IMR-90 (cell line): ENCODE measurements at places on chromosomes 7 and 10. TPM values are rescaled to one million over a fixed set of nuclear protein-coding genes. Genes with fewer than 3 reads are reported as not detected.

Gene HMX3
- not detected in 2 replicates for total RNA-seq

Gene CDC14C
- under 0.01 TPM in 2 replicates for total RNA-seq

DNA sequence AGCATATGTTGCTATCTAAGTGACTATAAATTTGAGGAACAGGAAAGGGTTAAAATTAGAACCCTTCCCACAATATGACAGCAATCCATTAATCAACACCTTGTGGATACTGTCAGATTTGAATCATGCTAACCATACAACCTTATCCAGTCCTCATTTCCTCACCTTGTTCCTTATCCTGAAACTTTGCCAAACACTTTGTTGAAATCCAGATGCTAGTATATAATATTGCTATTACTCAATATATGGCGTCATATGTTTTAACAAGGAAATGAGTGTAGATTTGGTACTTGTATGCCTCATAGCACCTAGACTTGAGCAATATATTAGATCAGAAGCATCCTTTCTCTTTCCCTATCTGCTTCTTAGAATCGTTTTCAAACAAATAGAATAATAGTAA, 66.3 kb upstream of the SLC25A13 start:
- peak; percentile 77 for DNase-seq

- DNase-seq = no peak
Observed at GRCh38 chr7:134474828-134475227, 15.9 kb upstream of the AKR1B1 start.

Gene BLNK
- not detected in 2 replicates for total RNA-seq

Gene SCIN
- under 0.01 TPM in 1 of 2 replicates, not detected in the other for total RNA-seq

- no peak for DNase-seq
Observed at GRCh38 chr10:107971973-107972372, 807.5 kb upstream of the SORCS1 start.

Gene ITPRID1
- not detected in 2 replicates for total RNA-seq

Gene DTX2
- total RNA-seq = 1.8 and 3.1 TPM in 2 replicates

DNA sequence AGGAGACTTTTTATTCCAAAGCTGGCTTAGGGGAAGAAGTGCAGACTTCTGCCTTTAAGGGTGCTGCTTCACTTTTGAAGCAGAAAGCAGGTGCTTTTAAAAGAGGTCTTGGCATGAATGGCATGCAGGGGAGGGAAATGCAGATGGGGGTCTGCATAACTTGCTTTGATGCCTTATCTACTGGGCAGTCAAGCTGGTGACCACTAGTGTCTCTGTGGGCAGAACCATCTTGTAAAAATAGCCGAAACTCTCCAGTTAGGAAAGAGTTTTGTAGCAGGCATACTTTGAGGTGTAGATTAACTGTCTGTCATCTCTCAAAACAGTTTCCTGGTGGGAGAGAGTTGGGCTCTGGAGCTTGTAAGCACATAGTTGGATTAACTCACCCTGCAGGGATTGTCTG, 9.9 kb upstream of the CTNNA3 start:
- DNase-seq = no peak

Gene HHEX
- 2.3 and 4.4 TPM in 2 replicates for total RNA-seq

DNA sequence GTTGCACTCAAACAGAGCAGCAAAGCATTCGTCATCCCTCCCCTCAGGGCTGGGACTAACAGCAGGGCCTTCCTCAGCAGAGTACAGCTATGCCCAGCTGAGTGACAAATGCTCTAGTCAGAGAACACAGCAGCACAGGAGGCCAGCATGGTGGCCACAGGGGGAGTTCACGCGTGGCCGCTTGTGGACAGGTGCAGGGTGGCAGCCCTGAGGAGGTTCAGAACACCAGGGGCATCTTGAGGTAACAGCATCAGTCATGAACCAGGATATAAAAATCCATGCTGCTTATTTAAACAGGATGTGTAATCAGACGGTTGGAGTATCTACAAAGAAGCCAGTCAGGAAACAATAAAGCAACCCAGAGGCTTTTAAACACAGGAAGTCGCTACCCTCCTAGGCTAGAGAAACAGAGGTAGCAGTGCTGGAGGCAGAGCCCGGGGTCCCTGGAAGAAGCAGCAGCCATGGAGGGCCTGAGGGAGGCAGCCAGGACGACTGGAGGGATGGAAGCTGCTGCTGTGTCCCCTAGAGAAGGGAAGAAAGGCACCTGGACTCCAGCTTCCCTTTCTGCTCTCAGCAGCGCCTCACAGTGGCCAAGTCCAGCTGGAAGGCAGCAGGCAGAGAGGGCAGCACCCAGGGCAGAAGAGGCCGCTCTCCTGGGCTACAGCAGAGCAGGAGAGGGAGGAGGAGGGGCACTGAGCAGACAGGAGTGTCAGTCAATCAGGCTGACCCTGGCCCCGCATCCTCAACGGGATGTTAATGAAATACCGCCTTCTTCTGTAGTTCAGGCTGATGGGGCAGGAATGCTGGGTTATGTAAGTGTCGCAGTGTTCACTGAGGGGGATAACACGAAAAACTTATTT, 70.8 kb upstream of the UCN3 start:
- DNase-seq = peak; percentile 33

Gene LAMB4
- under 0.01 and 0.18 TPM in 2 replicates for total RNA-seq

- peak; percentile 15 for DNase-seq
Observed at GRCh38 chr7:24965831-24966708, 13.9 kb downstream of the OSBPL3 start.

GRCh38 chr7:69609541-69610373, 11.5 kb downstream of the AUTS2 start:
- no peak for DNase-seq

Gene TAC1
- total RNA-seq = not detected in 2 replicates

DNA sequence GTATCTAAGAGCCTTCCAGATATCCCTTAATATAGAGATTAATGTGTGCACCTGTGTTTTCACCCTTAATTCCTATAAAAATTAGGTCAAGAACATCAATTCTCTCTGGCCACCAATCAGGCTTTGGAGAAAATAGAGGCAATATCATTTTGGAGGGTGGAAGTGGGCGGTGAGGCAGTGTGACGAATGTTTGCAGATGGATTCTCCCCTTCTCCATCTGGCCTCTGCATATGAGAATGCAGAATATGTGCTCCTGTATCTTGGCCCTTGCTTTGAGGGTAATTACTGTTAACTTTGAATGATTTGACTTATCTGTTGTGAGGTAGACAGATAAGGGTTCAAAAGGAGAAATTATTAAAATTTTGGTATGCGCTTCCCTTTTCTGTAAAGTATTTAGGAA, 304.0 kb upstream of the NPSR1 start:
- no peak for DNase-seq

GRCh38 chr7:67564959-67565358, 568.3 kb downstream of the TYW1 start:
- DNase-seq = no peak

GRCh38 chr7:108010377-108010776, 7.4 kb upstream of the LAMB1 start:
- no peak for DNase-seq

DNA sequence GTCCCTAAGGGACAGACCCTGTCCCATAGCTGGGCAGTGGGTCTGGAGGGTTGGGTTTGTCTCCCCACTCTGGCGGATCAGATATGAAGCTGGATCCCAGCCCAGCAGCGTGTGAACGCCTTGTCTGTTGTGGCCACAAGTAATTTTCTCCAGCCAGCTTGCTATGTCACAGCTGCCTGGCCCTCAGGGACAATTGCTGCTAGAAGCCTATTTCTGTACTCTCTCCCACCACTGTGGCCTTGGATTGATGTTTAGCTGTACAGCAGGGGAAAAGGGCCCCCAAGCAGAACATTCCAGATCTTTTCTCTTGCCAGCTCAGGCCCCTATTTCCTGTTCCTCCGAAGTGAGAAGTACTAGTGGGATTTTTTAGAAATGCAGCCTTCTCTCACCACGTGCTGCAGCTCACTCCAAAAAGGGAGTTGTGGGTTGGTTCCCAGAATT, 53.5 kb upstream of the WAC start:
- no peak for DNase-seq

Gene TEX47
- total RNA-seq = not detected in 2 replicates

- DNase-seq = peak; percentile 96
Observed at GRCh38 chr7:24971333-24972165, 8.4 kb downstream of the OSBPL3 start.

Gene CPA1
- not detected in 2 replicates for total RNA-seq

Gene ADRA2A
- not detected in 2 replicates for total RNA-seq

Gene LIPF
- total RNA-seq = not detected in 2 replicates

Gene ITIH5
- total RNA-seq = under 0.01 TPM in 2 replicates

Gene PPP3CB
- 22.9 and 40.0 TPM in 2 replicates for total RNA-seq

GRCh38 chr7:102992938-102993717, 80.3 kb downstream of the LRRC17 start:
- peak; percentile 87 for DNase-seq

Gene TMEM273
- not detected in 2 replicates for total RNA-seq

Gene CUBN
- 0.54 and 0.83 TPM in 2 replicates for total RNA-seq

- DNase-seq = no peak
Observed at GRCh38 chr10:60675236-60675635, 103.0 kb upstream of the CDK1 start.

Gene AKR1E2
- 2.2 and 3.4 TPM in 2 replicates for total RNA-seq

- DNase-seq = no peak
Observed at GRCh38 chr10:194281-194680, 59.0 kb downstream of the ZMYND11 start.

Gene TMEM213
- total RNA-seq = not detected in 2 replicates

- DNase-seq = no peak
Observed at GRCh38 chr10:88835910-88836221, 15.8 kb downstream of the ANKRD22 start.

DNA sequence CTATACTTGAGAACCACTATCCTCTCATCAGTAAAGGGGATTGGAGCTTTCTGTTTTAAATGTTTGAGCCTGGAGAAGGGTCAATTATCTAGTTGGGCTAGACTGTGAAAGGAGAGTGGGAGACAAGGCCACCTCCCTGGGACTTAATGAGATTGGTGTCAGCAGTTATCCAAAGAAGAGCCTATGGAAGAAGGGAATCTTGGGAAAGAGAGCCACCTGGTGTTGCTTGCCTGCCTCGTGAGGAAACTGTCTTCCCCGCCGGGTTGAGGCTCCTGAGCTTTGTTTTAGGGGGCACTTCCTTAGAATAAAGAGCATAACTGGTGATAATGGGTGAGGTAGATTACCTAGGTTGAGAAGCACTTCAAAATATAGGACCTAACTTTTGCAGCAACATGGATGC, 32.0 kb upstream of the ABCB4 start:
- DNase-seq = no peak

GRCh38 chr7:132941428-132941827, 140.5 kb downstream of the CHCHD3 start:
- no peak for DNase-seq

Gene UNCX
- total RNA-seq = not detected in 2 replicates

GRCh38 chr10:78513330-78513729, 479.7 kb downstream of the RPS24 start:
- peak; percentile 14 for DNase-seq
